Cortex of kidney (tissue), 1 donor: ENCODE measurements at places on chromosomes 12 and 14.

- no peak for DNase-seq
Measured at GRCh38 chr12:27290501-27291168, 42.0 kb upstream of the BMAL2 start.

GRCh38 chr14:91417120-91417982 lies at the start of gene CCDC88C:
Gene CCDC88C, minus strand, starts transcription at chr14:91417820. Its CDS starts 130 bp downstream, at chr14:91417690.
- no peak for DNase-seq

GRCh38 chr12:128387811-128388422 lies 120.9 kb downstream of the TMEM132C start:
- DNase-seq, result no peak

DNA sequence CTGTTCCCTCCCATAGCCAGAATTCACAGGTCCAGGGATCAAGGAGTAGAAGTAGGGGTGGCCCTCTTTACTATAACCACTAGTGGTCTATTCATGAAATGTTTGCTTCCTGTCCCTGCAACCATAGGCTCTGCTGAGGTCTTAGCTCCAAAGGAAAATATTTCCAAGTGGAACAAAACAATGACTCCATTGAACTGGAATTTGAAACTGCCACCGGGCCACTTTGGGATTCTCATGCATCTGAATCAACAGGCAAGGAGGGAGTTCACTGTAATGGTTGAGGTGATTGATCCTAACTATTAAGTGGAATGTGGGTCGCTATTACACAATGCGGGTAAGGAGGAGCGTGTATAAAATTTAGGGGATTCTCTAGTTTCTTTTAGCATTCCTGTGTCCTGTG lies 197.0 kb downstream of the ETNK1 start:
- no peak for DNase-seq

DNA sequence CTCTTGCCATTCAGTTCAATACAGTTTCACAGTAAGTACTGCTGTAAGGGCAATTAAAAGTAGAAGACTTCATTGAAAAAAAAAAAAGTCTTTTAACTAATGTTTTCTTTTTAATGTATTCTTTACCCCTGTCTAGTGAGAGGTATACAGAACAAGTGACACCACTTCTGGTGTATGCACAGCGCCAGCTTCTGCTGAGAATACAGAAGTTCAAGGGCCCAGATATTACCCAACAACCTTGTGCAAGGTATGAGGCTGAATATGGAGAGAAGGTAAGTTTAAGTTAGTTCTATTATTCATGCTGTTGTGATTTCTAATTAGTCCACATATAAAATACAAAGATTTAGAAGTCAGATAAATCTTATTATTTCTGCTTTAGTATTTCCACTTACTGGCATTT lies 168.7 kb downstream of the CFAP54 start:
- DNase-seq, result no peak

DNA sequence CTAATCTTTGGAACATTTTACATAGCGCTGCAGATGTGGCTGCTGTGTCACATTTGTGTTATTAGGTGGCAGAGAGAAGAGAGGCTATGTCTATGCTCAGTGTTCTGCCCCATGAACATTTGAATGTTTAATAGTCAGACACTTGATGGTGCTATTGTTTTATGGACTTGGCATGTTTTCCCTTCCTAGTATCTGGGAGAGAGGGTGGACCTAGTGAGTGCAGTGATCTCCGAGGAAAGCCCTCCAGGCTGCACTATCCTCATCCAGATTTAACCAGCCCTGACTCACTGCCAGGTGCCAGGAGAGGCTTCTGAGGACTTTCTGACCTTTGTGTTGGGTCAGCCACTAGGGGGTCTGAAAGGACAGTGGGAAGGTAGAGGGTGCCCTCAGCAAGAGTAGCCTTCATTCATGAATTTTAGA lies 24.3 kb downstream of the ZFC3H1 start:
- no peak for DNase-seq

DNA sequence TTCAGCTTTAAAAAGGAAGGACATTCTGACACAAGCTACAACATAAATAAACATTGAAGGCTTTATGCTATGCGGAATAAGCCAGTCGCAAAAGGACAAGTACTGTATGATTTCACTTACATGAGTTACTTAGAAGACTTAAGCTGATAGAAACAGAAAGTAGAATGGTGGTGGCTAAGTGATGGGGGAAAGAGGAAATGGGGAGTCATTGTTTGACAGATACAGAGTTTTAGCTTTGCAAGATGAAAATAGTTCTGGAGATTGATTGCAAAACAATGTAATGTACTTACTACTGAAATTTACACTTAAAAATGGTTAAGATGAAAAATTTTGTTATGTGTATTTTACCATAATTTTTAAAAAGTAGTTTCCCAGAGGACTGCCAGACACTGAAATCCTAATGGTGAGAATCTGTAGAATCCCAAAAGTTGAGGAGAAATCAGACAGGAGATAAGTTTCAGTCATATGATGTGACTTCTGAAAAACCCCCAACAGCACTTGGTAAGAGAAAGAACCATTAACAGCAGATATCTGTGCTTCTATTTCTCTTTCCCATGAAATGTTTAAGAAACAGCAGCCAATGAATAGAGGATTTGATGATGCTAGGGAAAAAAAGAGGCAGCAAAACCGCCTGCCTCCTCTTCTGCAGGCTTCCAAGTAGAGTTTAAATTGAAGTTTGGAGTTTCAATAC lies 16.6 kb upstream of the CLEC2A start:
- no peak for DNase-seq

DNA sequence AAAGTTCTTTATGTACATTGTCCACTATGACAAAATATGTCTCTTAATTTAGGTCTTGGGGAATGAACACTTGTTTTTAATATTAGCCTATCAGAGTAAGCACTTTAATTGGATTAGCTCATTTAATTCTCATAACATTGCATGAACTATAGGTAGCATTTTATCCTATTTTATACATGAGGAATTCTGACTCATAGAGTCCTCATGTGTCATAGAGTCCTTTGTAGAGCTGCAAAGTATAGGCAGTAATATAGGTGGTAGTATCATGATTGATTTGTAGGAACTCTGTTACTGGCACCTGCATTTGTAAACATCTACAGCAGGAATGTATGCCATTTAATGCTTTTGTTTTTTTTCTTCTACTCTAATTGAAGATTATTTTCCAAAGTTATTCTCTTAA lies 96.0 kb downstream of the GPHN start:
- no peak for DNase-seq

GRCh38 chr12:97426492-97427116 lies 36.0 kb upstream of the RMST start:
- no peak for DNase-seq

GRCh38 chr14:75495882-75496281 lies 26.4 kb upstream of the BATF start:
- DNase-seq, result no peak

- DNase-seq, result no peak
Measured at GRCh38 chr12:25518512-25518911, 34.6 kb downstream of the LMNTD1 start.

GRCh38 chr12:130847112-130847511 lies 8.1 kb upstream of the STX2 start:
- no peak for DNase-seq

- no peak for DNase-seq
Measured at GRCh38 chr12:19978193-19978592, 390.1 kb upstream of the PDE3A start.

DNA sequence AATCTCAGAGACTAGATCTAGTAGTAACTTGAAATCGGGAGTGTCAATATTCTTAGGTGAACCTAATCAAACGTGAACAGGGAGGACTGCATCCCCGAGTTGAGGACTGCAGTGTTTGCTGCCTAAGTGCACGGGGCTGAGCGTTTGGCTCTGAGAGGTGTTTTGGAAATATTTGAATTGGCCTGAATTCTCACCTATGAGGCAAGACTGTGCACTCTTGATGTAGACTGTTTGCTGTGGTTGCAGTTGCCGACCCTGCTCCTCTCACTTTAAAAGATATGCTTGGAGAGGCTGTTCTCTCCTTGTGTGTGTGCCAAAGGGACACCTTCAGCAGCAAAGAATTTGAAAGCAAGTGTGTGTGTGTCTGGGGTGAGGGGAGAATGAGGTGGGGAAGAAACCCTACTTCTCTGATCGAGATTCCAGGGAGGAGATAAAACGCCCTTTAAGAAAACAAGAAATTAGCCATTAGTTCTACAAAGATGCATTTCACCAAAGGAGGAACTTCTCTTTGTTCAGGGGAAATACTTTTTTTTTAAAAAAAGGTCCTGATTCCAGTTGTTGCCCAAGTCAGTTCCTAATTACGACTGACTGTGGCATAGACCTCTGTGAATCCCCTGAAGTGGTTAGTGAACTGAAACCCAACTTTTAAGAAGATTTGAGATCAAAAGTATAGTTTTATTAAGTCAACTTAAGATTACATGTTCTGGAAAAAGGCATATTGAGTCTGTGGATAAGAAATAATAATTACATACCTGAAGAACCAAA lies 106.6 kb downstream of the DYRK2 start:
- no peak for DNase-seq
